Activated CD4-positive, alpha-beta T cell treated with anti-CD3 and anti-CD28 coated beads, Interleukin-2, amount 10 ng/mL, durations not matched to agents 7 days and 5 days (primary cell): ENCODE measurements at places on chromosomes 4 and X. TPM values are rescaled to one million over a fixed set of nuclear protein-coding genes. Genes with fewer than 3 reads are reported as not detected.

DNA sequence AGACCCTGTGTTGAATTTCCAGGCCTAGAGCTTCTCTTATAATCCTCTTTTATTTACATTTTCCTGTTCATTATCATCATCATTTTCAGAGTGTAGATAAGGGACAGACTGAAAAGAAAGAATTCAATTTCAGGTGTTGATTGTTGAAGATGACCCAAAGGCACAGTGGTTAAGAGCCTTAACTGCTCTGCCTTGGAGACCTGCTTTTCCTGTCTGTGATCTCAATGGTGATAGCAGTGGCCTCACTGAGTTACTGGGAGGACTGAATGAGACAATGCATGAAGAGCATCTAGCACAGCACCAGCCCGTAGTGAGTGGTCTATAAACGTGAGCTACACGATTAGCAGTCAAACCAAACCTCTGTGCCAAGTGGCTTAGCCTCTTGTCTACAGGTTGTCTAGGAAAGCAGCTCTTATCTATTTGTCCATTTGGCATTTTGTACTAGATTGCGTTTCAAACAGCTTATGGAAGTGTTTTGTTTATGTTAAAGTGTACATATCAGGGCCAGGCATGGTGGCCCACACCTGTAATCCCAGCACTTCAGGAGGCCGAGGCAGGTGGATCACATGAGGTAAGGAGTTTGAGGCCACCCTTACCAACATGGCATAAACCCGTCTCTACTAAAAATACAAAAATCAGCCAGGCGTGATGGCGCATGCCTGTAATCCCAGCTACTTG, 41.5 kb downstream of the SETD7 start:
- no peak for DNase-seq

Gene AMOT
- 0.69 TPM for total RNA-seq

DNA sequence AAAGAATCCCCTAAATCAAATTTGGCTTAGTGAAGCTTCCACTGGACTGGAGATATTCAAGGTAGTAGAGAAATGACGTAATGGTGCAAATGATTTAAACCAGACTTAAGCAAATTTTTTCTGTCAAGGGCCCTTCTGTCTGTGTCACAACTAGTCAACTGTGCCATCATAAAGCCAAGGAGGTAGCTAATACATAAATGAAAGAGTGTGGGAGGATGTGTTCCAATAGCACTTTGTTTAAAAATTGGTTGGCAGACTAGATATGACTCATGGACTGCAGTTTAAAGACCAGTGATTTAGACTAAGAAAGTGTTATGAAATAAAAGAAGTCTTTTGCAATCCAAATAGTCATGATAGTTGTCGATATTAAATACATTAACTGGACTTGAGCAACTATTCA, 24.3 kb upstream of the TEX13C start:
- DNase-seq, result no peak

DNA sequence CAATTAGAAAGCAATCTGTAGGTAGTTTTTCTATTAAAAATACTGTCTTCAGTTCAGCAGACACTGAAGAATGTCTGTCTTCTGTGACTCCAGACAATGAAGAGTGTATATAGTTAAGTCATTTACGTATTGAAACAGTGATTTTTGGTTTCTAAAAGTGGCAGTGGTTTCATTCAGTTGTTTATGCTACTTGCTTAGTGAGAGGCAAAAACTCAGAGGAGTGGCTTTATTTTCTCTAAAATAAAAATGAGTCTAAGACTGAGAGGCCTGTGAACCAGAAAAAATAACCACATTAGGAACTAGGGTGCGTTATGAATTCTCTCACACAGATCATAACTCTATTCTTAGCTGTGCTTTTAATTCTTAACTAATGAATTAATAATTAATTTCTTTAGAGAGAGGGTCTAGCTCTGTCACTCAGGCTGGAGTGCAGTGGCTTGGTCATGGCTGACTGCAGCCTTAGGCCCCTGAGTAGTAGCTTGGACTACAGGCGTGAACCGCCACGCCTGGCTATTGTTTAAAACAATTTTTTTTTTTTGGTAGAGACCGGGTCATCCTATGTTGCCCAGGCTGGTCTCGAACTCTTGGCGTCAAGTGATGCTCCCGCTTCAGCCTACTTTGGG, 31.4 kb downstream of the FREM3 start:
- no peak for DNase-seq

GRCh38 chr4:34826660-34827059, 1417.7 kb downstream of the ARAP2 start:
- DNase-seq, result no peak

- no peak for DNase-seq
Measured at GRCh38 chr4:152101556-152102435, 341.0 kb upstream of the GATB start.

Gene ATP6AP2
- 72.3 TPM for total RNA-seq

Gene MAGEC2
- not detected for total RNA-seq

Gene FRG1
- total RNA-seq, result 54.0 TPM

GRCh38 chr4:66000510-66001117, 330.3 kb upstream of the EPHA5 start:
- DNase-seq, result no peak

DNA sequence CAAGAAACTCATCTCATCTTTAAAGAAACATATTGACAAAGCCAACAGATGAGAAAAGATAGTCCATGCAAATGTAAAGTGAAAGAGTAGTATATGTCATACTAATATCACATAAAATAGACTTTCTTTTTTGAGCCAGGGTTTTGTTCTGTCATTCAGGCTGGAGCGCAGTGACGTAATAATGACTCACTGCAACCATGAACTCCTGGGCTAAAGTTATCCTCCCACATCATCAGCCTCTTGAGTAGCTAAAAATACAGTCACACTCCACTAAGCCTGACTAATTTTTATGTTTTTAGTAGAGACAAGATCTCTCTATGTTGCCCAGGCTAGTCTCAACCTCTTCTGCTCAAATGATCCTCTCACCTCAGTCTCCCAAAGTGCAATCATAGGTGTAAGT, 51.8 kb upstream of the TRAM1L1 start:
- no peak for DNase-seq

DNA sequence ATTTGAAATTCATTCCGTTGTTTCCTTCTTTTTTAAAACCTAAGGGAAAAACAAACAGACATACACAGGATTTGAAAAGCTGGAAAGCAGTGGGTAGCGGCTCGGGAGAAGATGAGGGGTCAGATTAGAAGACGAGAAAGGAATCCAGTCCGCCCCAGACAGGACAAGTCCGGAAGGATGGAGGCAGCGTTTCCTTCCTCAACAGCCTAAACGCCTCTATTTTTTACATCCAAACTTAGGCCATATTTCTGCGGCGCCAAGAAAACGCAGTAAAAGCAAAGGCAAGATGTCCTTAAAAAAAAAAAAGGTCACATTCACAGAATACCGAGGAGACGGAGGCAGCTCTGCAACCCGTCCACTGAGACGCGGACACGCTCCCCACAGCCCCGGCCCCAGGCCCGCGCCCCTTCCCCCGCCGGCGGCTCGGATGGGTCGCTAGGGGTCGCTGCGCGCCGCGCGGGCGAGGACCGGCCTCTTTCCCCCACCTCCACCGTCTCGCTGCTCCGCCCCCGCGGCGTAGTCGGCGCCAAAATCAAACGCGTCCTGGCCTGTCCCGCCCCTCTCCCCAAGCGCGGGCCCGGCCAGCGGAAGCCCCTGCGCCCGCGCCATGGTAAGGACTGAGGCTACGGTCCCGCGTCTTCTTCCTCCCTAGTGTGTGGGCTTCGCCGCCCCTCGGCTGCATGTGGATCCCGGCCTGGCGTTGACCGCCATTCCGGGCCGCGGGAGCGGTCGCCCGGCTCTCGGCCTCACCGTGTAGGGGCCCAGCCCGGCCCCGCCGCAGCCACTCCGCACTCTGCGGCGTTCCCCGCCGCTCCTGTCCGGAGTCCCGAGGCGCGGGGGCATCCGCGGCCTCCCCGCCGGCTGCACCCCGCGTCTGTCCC, at the start of gene MND1:
TSS of gene MND1 (plus strand) at position 558 of the 881 bp plus-strand sequence. CDS start at position 608, 50 bp downstream.
- DNase-seq, result peak; percentile 93

GRCh38 chr4:111267786-111268185, 644.9 kb upstream of the PITX2 start:
- no peak for DNase-seq

DNA sequence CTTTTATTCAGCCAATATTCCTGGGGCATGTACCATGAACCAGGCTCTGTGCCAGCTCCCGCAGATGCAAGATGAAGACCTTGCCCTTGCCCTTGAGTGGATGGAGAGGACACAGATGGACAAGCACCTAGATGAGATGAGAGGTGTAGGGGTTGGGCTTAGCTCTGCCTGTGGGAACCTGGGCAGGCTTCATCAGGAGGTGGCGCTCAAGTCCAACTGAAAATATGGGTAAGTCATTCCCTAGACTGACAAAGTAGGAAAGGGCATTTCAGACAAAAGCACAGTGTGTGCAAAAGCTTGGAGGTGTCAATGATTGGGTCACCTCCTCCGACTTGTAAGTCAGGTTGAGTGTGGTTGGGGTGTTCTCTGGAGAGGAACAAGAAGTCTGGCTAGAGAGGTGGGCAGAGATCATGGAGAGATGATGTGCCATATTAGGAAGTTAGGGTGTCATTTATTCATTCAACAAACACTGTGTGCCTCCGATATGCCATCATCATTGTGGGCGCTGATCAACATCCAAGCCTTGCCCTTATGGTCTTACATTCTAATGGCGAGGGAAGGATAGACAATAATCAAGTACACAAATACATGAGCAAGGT, 64.6 kb downstream of the ANAPC4 start:
- DNase-seq, result peak; percentile 6

Gene ZAR1
- total RNA-seq, result not detected

DNA sequence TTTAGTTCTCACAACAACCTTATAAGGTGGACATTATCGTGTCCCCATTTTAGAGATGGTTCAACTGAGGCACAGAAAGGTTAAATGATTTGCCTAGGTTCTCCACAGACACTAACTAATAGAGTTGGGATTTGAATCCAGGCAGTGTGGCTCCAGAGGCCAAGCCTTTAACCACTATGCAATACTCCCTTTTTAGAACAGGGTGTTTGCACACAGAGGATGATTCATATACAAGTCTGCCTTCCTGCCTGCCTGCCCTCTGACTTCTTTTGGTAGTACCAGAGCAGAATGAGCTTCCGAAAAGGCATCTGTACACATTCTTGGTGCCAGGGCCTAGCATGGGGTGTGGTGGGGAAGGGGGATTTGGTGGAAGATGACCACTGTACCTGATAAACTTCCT, 150.8 kb upstream of the ARHGEF9 start:
- no peak for DNase-seq

DNA sequence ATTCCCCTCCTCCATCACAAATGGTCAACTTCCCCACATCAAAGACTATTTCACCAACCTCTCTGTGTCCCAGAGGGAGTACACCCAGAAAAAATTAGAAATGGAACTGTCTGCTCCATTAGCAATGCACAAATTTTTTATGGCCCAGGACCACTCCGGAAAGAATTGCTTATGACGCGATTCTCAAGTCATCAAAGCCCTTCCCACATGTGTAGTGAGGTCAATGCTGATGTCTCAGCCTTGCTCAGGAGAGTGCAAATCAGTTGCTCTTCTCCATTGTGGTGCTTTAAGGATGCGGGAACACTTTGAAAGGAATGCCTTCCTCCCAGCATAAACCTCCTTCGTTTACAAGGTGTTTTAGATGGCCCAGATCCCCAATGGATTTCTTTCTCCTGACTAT, 518.3 kb downstream of the PPARGC1A start:
- DNase-seq, result no peak

GRCh38 chrX:6184900-6185515, 43.7 kb downstream of the NLGN4X start:
- DNase-seq, result no peak

DNA sequence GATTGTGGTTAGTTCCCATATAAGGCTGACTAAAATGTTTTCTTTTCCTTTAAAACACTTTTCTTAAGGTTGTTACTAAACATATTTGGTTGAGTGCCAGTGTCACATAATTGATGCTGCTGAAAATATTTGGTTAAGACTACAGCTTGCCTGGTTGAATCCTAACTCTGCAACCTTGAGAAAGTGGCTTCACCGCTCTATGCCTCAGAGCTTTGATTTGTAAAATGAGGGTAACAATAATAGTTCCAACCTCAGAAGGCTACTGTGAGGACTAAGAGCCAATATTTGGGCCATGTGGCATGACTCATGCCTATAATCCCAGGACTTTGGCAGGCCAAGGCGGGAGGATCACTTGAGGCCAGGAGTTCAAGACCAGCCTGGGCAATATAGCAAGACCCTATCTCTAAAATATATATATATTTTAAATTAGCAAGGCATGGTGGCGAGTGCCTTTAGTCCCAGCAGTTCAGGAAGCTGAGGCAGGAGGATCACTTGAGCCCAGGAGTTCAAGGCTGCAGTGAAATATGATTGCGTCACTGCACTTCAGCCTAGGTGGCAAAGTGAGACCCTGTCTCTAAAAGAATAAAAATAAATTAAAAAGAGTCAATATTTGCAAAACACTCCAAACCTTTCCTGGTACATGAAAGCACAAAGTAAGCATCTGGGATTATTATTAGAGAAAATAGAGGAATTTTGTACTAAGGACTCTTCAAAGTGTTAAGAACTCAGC, 7.1 kb upstream of the NEIL3 start:
- DNase-seq, result no peak

Gene MFAP3L
- total RNA-seq, result 0.35 TPM

Gene ARHGAP24
- not detected for total RNA-seq

Gene USP17L5
- not detected for total RNA-seq

DNA sequence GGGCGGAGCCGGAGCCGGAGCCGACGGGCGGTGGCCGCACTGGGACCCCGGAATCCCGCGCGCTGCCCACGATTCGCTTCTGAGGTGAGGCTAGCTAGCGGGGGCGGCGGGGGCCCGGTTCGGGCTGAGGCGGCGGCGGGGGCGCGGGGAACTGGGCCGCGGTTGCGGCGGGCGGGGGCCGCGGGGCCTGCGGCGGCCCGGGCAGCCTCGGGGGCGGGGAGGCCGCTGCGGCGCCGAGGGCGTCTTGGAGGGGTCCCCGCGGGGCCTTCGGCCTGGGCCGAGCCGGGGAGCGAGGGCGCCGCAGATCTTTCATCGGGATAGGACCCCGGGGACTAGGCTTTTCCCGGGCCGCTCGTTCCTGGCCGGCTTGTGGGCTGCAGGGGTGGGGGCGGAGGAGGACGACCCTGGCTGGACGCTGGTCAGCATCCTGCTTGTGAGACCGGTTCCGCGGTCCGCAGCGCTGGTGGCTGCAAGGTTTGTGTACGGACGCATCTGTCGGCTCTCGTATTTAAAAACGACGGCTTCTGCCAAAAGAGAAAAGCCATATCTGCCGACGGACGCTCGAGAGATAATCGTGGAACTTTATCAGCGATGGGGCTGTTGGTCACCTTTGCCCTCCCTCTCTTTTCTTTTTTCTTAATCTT, 419 bp downstream of the ADD1 start:
- DNase-seq, result peak; percentile 22

Gene RASSF6
- total RNA-seq, result 0.19 TPM

Gene FAM9C
- total RNA-seq, result not detected

Gene GAGE13
- total RNA-seq, result not detected
